ENCODE measurements at places on chromosomes 2 and 18.

DNA sequence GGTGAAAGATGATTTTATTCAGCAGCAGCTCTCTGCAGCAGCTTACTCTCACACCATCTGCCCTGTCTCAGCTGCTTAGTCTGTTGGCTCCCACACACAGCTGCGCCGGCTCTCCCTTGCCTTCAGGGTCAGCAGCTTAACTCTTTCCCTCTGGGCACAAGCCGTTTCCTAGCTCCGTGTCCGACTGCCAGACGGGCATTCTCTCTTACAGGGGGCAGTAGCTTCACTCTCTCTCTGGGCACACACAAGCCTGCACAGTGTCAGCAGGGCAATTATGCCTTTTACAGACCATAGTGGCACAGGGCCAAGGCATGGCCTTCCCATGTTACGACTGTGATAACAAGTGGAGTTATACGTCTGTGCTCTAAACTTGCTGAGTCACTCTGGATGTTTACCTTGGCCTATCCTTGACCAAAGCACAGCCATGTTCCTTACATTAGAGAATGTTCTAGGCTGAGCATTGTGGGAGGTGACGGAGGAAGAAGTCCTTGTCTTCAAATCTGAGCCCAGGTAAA is 31.7 kb downstream of the PCARE start:
- no peak for DNase-seq

GRCh38 chr18:32358075-32358474 is 112.6 kb downstream of the GAREM1 start:
- no peak for DNase-seq

DNA sequence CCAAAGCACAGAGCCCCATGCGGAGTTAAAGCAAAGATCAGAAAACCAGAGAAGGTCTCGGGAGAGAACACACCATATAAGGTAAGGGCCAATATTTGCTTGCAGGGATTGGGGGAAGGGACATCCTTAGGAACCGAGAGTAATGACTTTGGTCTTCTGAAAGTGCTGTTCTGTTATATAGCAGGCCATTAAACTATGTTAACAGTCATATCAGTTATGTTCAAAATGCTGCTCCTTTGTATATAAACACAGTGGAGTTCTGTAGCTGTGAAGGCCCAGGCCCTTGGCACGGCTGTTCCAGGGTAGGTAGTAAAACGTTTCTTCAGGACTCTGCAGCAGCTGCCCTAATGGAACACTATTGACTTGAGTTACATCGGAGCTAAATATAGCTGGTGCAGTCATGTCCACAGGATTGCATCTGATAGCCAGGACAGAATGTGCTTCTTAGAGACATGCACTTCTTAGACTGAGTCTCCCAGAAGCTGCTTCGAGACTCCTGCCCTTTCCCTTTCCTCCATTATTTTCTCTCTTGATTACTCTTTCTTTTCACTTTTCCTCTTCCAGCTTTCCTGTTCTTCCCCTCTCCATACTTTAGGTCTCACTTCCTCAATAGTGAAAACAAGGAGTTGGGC is 122.4 kb downstream of the SETBP1 start:
- DNase-seq = no peak

DNA sequence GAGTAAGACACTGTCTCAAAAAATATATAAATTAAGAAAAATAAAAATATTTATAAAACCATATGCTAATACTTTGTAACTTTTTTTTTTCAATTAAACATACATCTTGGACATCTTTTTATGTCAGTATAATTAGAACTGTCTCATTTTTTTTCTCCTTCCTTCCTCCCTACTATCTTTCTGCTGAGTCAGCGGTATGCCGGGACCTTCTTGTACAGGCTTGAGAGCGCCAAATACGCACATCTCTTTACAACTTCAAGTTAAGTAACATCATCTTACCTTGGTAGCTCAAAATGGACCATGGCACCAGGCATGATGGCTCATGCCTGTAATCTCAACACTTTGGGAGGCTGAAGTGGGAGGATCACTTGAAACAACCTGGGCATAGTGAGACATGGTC is 153.4 kb downstream of the FAM161A start:
- DNase-seq = no peak

Measured in hippocampal formation (tissue), 2 donors.